G401 (cell line): ENCODE measurements at places on chromosomes 2 and 18. TPM values are rescaled to one million over a fixed set of nuclear protein-coding genes. Genes with fewer than 3 reads are reported as not detected.

Gene ZC3H6
- total RNA-seq = 0.98 and 1.7 TPM in 2 replicates

Gene GPATCH11
- total RNA-seq = 3.1 and 3.8 TPM in 2 replicates

Gene IL36B
- not detected in 2 replicates for total RNA-seq

Gene IL36G
- not detected in 2 replicates for total RNA-seq

Gene FKBP7
- total RNA-seq = 11.0 and 13.5 TPM in 2 replicates

Gene SLC19A3
- total RNA-seq = not detected in 2 replicates

Gene SALL3
- not detected in 2 replicates for total RNA-seq

Gene PDE1A
- 1.1 and 10.9 TPM in 2 replicates for total RNA-seq

Gene CXCR1
- total RNA-seq = not detected in 2 replicates

Gene VWA3B
- total RNA-seq = not detected in 2 replicates
